ENCODE measurements at places on chromosomes 12 and 14.

DNA sequence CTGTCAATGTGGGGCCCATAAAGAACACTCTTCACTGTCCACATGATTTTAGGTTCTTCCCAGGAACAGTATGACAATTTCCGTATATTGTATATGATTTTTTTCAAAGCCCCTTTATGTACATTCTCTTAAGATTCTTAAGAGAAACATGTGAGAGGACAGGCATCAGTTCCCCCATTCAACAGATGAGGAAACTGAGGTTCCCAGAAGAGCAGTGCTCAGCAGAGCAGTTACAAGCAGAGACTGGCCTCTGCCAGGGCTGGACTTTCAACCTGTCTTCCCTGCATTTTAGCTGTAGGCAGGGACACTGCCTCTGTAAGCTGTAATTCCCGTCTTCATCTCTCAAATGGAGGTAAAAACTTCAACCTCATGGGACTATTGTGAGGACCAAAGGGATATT is 77.7 kb downstream of the RBM19 start:
- DNase-seq, result no peak

DNA sequence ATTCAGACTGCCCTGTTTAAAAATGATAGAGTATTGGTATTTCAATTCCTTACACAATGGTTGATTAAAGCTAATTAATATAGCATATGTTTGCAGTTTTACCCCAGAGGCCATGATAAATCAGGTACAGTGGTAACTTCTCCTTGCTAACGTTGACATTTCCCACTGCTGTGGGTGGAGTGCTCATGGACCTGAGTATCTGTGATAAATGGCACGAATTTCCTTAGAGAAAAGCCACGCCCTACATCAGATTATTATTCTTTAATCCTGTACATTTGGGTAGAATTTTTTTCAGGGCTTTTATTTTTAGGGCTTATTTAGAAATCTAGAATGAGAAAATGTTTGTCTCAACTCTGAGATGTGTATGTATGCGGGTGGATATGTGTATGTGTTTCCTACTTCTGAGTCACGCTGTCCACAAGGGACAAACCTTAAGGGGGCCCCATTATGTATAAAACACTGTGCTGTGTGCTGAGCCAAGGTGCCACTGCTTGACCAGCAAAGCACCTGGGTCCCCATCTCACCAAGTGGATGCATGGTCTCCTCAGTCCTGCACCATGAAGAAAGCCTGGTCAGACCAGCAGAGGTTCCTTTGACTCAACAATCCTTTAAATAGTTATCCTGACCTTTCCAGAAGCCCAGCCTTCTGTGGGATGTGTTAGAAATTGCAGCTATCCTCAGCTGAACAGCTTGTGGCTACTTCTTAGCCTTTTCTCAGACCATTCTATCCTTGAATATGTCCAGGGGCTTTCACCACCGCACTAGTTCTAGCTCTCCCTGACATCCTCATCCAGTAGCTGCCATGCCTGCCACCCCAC is 57.9 kb upstream of the STK38L start:
- DNase-seq, result no peak

DNA sequence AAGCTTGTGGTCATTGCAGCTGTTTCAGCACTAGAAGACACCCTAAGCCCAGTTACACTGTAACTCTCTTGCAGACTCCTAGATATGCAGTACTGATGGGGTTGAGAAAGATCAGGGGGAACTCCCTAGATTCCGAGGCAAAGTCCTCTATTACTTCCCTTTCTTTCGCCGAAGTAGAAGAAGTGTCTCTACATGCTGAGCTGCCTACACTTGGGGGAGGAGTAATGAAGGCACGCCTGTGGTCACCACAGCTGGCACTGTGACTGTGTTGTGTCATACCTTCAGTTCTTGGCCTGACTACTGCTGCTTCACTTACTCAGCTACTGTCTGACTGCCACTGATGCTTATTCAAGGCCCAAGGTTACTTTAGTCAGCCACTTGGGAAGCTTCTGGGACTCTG is 35.1 kb upstream of the RPL10L start:
- no peak for DNase-seq

GRCh38 chr12:59059088-59059935 is 139.0 kb upstream of the LRIG3 start:
- no peak for DNase-seq

GRCh38 chr12:132385923-132386751 is 56.7 kb upstream of the GALNT9 start:
- no peak for DNase-seq

GRCh38 chr12:125143491-125143890 is 78.3 kb downstream of the AACS start:
- DNase-seq, result no peak

DNA sequence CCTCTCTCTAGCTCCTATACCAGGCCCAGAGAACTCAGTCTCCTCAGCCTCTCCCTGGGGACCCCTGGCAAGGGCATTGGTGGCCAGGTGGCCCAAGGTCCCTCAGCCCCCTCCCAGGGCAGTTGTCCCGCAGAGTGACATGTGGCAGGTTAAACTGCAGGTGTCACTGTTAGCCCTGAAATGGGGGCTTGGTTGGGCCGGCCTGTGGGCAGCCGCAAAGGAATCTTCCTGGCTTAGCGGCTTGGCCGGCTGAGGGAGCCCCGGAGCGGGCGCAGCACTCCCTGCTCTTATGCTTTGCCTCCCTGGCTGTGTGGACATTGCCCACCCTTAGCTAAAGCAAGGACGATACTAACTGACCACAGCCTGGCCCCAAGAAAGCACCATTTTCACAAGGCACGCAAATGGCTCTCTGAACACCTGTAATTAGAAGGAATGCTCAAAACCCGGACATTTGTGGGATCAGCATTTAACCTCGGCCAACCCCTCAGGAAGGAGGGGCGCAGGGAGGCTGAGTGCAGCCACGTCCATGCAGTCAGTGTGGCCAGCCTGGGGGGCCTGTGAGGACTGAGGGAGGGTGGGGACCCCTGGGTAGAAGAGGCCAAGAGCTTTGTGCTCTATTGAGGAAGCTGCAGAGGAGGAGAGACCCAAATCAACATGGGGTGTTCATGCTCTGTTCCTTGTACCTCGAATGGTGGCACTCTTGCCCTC is 82.2 kb downstream of the PAPOLA start:
- DNase-seq, result peak; percentile 13
